ENCODE measurements at places on chromosomes 2 and 18.

DNA sequence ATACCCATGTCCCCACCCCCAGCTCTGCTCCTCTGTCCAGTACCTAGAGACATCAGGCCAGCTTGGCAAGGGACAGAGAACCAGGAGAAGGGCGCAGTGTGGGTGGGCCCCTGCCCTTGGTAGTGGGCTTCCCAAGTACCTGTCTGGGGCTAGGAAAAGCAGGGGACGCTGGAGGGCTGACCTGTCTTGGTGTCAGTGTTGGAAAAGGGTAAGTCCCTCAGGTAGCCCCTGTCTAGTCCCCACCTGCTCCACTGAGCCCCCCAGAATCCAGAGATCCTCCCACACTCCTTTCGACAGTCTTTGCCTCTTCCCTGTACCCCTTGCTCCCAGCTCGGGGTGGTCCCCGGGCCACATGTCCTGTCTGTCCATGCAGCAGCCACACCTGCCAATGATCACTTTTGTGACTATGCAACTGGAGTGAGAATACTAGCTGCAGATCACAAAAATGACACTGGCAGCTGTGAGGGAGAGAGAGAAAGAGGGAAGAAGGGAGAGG lies 14.6 kb downstream of the DNAJB2 start:
- no peak overlapping the region for H3K4me3 ChIP-seq
- peak; percentile 8 for DNase-seq
- no peak overlapping the region for H3K27ac ChIP-seq
- H3K27me3 ChIP-seq: peaks cover under 1% of the 10 kb centered on the region

DNA sequence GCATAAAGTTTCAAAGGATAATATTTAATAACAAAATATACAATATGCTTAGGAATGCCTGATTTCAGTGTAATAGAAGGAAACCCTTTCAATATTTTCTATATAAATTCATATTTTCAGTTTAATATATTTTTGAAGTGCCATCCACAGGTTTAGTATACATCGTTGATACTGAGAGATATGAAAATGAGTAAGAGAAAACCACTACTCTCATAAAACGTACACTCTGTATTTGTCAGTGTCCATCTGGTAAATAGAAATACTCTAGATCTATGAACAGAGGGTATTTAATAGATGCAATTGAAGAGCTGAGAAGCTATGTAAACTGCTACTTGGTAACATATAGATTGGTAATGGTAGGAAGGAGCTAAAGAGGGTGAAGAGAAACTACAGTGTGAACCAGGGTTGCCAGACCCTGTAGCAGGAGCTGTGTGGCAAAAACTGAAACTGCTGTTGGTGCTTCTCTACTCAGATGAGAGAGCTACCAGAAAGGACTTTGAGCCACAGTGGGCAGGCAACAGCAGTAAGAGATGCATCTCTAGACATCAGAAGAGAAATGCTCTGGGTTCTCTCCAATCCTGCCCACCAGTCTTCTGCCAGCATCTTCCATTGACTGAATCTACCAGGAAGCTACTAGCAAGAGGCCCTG lies 187.4 kb downstream of the CCDC102B start:
- H3K36me3 ChIP-seq: no peaks in the 10 kb centered on the region
- H3K27ac ChIP-seq: no peak overlapping the region
- H3K27me3 ChIP-seq: peaks cover 1% of the 10 kb centered on the region
- DNase-seq: no peak
- no peaks in the 10 kb centered on the region for H3K4me1 ChIP-seq

DNA sequence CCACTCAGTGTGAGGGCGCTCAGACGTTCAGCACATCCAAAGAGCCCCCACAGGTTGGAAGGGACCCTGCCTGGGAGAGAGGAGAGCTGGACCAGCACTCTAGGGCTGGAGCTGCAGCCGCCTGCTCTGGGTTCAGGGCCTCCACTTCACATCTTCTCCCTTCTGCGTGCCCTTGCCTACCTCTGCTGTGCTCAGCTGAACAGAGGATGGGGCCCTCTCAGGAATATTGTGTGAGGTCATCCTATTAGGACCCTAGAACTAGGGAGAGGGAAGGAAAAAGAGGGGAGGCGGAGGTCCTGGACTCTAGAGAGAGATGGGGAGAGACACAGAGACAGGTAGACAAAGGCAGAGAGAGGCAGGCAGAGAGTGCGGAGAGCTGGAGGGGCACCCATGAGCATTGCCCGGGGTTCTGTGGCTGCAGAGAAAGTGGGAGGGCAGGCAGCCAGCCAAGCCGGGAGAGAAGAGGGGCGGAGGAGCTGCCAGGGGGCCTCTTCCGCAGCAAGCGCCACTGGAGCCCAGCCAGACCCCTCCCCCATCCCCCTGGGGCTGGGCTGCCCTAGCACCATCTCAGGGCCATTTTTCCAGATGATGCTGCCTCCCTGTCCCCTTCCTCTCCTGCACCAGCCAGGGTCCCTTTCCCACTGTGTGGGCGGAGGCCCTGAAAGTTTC lies 8.3 kb upstream of the TNS1 start:
- H3K27me3 ChIP-seq: peaks cover 37% of the 10 kb centered on the region
- peaks cover 7% of the 10 kb centered on the region for H3K4me1 ChIP-seq
- no peaks in the 10 kb centered on the region for H3K36me3 ChIP-seq
- peak overlapping the region; percentile 46 for H3K4me3 ChIP-seq
- DNase-seq: no peak
- no peak overlapping the region for H3K27ac ChIP-seq

- H3K27ac ChIP-seq: no peak overlapping the region
- no peaks in the 10 kb centered on the region for H3K36me3 ChIP-seq
- peaks cover 42% of the 10 kb centered on the region for H3K4me1 ChIP-seq
- no peak overlapping the region for H3K4me3 ChIP-seq
Observed at GRCh38 chr2:203817147-203817546, 50.4 kb upstream of the CTLA4 start.

- H3K4me3 ChIP-seq: no peak overlapping the region
- DNase-seq: no peak
- H3K4me1 ChIP-seq: peaks cover 12% of the 10 kb centered on the region
Observed at GRCh38 chr2:54423213-54423612, 32.9 kb upstream of the SPTBN1 start.

DNA sequence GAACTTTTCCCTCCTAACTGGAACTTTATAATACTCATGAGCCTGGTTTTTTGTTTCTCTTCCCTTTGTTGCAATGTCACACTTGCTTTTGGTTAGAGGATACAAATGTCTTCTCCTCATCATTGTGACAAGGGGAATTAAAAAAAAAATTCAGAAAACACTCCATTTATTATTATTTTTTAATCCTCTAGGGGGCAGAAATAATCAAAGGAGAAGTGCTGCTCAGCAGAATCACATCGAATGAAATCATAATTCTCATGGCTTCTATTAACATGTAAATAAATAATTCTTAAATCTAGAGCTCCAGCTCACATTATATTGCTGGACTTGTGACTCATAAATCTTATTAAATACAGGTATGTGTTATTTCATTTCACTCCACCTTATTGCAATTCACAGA lies 273.8 kb downstream of the TRIB2 start:
- H3K27ac ChIP-seq: no peak overlapping the region
- no peak for DNase-seq
- no peaks in the 10 kb centered on the region for H3K27me3 ChIP-seq
- no peaks in the 10 kb centered on the region for H3K36me3 ChIP-seq

GRCh38 chr2:229539628-229540027 lies 174.7 kb downstream of the DNER start:
- no peaks in the 10 kb centered on the region for H3K36me3 ChIP-seq
- H3K27me3 ChIP-seq: peaks cover 3% of the 10 kb centered on the region
- DNase-seq: no peak
- no peak overlapping the region for H3K27ac ChIP-seq
- no peaks in the 10 kb centered on the region for H3K4me1 ChIP-seq

- peak; percentile 32 for DNase-seq
- no peaks in the 10 kb centered on the region for H3K27me3 ChIP-seq
- no peak overlapping the region for H3K27ac ChIP-seq
- peaks cover 15% of the 10 kb centered on the region for H3K36me3 ChIP-seq
Observed at GRCh38 chr18:13318731-13319501, 100.4 kb downstream of the LDLRAD4 start.

DNA sequence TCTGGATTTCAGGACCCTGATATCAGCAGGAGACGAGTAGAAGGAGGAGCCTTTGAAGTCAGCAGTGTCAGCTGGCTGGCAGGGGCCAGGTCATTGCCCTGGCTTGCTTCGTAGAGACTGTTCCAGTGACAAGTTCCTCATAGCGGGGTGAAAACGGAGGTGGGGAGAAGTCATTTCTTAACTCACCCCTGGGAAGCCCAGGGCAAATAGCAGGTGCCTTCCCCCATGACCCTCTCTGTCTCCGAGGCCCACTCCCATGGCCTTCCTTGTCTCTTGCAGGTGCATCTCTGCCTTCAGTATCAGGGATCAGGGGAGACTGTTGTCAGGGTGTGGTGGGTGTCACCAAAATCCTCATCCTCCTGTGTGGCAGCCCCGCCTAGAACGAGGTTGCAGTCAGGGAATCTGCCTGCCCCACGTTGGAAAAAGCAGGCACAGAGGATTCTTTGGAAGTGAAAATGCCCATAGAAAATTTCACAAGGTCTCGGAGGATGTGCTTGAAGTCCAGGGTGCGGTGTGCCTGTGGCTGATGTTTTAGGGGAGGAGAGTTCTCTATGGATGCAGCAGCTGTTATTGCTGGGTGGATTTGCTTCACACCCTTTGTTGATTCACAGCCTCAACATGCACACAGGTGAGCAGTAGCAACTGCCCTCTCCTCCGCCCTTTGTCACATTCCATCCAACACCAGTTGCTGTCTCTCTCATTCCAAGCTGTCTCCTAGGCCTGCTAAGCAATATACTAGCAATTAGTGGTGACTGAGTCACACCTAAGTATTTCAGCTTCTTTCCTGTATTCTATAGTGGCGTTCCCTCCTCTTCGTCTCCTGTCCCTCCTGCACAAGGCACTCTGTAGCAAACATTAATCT lies 142.6 kb upstream of the FHL2 start:
- no peaks in the 10 kb centered on the region for H3K36me3 ChIP-seq
- H3K4me1 ChIP-seq: peaks cover 12% of the 10 kb centered on the region
- no peak overlapping the region for H3K27ac ChIP-seq
- no peak overlapping the region for H3K4me3 ChIP-seq
- H3K27me3 ChIP-seq: peaks cover 8% of the 10 kb centered on the region

DNA sequence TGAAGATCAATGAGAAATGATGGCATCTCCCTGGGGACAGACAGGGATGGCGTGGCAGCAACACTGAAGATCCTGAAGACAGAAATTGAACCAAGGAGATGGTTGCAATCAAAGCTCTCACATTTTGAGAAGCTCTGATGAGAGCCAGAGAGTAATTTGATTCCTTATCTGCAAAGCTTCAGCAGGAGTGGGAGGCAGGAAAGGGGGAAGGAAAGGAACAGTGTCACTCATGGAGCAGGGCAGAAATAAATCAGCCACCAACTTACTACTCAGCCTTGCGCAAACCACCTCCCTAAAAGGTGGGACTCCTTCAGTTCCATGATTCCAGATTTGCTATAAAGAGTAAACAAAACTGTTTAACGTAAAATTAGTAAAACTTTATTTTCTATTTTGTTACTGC lies 119.2 kb downstream of the CACNB4 start:
- H3K4me3 ChIP-seq: no peak overlapping the region
- peaks cover 12% of the 10 kb centered on the region for H3K27me3 ChIP-seq
- H3K36me3 ChIP-seq: no peaks in the 10 kb centered on the region
- no peak for DNase-seq
- no peak overlapping the region for H3K27ac ChIP-seq

Data from activated CD4-positive, alpha-beta memory T cell treated with anti-CD3 and anti-CD28 coated beads for 36 hours (primary cell).